Myocyte (in vitro differentiated cells): ENCODE measurements at places on chromosomes 16 and 17.

GRCh38 chr17:82414548-82415281 lies 3.4 kb upstream of the HEXD start:
- peak; percentile 80 for DNase-seq

DNA sequence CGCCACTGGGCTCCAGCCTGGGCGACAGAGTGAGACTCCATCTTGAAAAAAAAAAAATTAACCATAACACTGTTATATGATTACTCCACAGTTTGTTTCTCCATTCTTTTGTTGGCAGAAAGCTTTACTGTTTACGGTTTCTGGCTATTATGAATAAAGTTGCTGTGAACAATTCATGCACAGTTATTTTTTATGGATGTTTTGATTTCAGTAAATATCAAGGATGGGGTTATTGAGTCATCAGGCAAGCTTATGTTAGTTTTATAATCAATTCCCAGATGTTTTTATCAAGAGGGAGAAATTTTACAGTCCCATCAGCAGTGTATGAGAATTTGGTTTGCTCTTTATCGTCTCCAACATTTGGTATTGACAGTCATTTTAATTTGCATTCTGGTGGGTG lies 67.9 kb downstream of the TAOK1 start:
- DNase-seq: no peak

GRCh38 chr16:80287674-80288073 lies 253.1 kb upstream of the DYNLRB2 start:
- no peak for DNase-seq

GRCh38 chr17:5416901-5417300 lies 2.6 kb downstream of the NUP88 start:
- no peak for DNase-seq

GRCh38 chr17:41308251-41308917 lies 725 bp downstream of the KRTAP16-1 start:
- DNase-seq: peak; percentile 91

DNA sequence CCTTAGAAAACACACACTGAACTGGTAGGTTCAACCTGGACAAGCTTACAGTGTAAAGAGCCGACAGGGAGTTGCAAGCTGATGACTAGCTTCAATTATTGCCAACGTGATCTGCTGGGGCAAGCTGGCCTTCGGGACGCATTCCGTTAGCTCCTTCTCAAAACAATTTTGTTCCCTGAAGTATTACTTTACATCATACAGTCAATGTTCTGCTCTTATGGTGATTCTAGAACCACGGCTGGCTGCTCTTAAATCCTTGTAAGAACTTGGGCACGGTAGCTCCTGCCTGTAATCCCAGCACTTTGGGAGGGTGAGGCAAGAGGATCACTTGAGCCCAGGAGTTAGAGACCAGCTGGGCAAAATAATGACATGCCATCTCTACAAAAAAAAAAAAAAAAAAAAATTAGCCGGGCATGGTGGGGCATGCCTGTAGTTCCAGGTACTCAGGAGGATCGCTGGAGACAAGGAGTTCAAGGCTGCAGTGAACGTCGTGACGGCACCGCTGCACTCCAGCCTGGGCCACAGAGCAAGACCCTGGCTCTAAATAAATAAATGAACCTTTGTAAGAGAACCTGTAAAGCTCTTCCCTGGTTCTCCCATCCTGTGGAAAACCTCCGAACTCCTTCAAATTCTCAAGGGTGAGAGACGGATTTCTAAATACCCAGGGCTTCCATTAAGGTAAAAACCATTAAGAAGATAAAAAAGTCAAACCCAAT lies 2.0 kb downstream of the CDIP1 start:
- DNase-seq: no peak

DNA sequence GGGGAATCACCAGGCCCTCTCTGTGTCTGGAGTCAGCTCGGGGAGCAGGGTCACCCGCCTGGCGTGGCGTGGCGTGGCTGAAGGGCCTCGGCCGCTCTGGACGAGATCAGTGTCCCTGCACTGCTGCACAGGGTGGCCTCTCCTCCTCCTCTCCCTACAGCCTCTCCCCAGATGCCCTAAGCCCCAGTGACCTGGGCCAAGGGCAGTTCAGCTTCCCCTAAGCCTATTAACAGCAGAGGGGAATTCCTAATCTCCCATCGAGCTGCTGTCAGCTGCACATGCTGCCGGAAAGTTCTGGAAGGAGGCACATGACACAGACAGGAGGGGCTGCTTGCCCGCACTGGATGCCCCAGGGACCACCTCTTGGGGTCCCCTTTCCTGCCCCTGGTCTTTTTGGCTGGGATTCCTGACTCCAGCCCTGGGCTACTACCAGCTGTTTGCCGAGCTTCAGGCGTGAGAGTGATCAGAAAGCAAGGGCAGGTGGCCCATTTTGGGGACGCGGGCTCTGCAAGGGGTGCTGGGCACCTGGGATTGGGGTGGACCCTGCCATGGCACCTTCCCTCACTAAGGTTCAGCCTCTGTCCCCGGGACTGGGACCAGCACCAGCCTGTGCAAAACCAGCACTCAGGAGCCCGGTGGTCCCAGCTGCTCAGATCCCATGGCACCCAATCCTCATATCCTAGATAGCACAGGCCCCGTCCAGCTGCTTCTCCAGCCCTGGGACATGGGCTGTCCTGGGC lies 794 bp downstream of the PDE6G start:
- DNase-seq: no peak

DNA sequence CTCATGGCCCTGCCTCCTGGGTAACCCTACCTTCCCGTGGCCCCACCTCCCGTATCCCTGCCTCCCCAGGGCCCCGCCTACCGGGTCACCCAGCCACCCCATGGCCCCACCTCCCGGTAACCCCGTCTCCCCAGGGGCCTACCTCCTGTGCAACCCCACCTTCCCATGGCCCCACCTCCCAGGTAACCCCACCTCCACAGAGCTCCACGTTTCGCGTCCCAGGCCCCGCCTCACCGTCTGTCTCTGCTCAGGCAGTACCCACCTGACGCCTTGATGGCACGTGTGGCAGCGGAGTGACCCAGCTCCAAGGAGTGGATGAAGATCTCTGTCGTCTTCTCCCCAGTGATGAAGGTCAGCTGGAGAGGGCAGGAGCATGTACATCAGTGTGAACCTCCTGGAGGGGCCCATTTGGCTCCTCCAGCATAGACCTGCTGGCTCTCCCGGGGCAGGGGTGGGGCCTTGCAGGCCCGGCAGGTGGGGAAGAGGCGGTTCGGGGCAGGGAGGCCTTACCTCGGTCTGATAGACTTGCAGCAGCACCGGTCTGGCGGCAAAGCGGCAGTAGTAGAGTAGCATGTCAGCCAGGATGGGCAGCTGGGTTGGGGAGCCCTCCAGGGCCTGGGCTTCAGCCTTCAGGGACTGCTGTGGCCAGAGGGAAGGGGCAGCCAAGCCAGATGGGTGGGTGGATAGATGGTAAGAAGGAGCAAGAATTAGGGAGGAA lies 18.7 kb upstream of the PIK3R6 start:
- no peak for DNase-seq

- peak; percentile 7 for DNase-seq
Observed at GRCh38 chr17:50172130-50172529, 6.3 kb downstream of the SGCA start.

DNA sequence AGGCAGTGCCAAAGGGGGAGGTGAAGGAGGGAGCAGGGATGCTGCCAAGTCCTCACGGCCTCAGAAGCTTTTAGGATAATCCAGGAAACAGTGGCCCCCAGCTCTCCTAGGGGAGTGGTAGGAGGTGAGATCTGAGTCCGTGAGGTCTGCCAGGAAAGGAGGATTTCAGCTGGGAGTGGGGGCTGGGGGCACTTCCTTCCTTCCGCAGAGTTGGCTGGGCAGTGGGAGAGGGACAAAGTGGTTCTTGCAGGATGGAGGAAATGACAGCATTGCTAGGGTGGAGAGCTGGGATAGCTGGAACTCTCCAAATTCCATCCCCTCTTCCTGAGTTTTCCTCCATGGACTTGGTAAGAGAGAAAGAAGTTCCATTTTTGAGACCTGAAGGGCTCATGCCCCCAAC lies 4.8 kb upstream of the SP6 start:
- DNase-seq: no peak

DNA sequence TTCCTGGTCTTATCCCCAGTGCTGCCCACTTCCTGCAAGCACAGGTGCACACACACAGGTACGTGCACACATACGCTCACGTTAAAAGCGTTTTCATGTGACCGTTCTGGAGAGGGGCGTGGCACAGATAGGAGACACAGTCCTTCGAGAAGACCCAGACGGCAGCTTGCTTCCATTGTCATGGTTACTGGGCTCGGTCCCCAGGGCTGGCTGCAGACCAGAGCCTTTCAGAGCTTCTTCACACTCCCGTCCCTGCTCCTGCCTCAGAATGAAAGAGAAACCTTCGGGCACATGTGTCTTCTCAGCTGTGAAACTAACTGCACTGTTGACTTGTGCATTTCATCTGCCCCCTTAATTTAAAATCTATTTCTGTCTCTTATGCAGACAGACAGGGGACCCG lies 154.2 kb downstream of the PITPNC1 start:
- DNase-seq: no peak

- DNase-seq: no peak
Observed at GRCh38 chr16:83196796-83197195, 570.0 kb downstream of the CDH13 start.

DNA sequence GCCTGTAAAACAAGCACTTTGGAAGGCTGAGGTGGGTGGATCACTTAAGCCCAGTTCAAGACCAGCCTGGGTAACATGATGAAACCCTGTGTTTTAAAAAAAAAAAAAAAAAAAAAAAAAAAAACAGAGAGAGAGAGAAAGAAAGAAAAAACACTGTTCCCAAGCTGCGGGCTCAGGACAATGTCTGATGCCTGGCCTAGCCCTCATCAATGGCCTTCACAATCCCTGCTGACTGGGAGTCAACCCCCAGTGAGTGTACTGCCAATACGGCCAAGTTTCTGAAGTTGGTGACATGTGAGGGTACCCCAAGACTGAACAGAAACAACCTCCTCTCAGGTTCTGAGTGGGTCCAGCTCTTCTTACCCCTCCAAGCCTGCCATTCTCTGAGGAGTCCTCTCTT lies 116.5 kb downstream of the ZNF778 start:
- no peak for DNase-seq

- DNase-seq: peak; percentile 62
Observed at GRCh38 chr17:82236142-82236971, 7.5 kb downstream of the SLC16A3 start.

- DNase-seq: no peak
Observed at GRCh38 chr17:29032013-29032856, 10.7 kb upstream of the PIPOX start.

DNA sequence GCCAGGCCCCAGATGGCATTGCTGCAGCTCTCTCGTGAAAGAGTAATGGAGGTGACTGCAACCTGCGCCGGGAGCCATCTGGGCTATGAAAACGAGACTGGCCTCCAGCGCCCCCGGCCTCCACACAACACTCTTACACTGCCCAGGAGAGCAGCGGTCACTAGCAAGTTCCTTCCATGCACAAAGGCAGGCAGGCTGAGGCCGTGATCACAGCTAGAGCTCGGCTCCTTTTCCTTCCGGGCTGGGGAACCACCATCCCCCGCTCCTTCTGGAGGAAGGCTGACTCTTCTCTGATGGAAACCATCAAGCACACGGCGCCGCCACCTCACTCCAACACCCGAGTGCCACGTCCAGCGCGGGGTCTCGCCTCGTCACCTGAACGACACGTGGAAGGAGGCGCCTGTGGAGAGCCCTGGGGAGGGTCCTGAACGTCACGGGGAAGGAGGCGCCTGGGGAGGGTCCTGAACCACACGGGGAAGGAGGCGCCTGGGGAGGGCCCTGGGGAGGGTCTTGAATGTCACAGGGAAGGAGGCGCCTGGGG lies 61.9 kb downstream of the KLHDC4 start:
- no peak for DNase-seq

GRCh38 chr16:86554917-86555703 lies at the start of gene MTHFSD:
Gene MTHFSD, minus strand, starts transcription at chr16:86555235. Its CDS starts 51 bp downstream, at chr16:86555184.
- peak; percentile 93 for DNase-seq

DNA sequence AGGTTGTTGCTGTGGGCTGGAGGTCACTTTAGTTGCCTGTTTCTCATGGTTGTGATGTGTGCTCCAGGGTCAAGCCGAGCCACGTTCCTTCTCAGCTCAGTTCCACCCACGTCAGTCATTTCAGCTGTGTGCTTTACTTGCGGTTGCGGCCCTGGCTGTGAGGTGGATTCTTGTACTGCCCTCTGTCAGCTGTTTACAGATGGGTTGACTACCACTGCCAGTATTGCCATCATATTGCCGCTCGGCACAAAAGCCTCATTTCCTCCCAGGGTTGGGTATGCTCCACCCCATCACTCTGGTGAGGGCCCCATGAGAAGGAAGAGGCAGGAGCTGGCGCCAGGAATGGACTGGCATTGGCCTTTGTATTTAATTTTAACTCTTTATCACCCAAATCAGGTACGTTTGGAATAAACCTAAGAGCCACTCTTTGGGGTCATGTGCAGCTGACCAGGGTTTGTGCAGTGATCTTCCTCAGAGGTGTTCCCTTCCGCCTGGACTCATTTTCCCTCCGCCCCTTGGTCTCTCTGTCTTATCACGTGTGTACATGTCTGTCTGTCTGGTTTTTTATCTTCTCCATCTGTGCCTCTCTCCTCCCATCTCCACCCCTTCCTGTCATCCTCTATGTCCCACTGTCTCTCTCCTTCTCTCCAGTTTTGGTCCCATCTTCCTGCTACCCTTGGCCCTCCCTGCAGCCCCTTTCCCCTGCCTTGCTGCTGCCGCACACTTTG lies 25.0 kb downstream of the METTL22 start:
- DNase-seq: peak; percentile 81

- no peak for DNase-seq
Observed at GRCh38 chr16:87178177-87178863, 138.9 kb downstream of the C16orf95 start.

- no peak for DNase-seq
Observed at GRCh38 chr17:55521186-55521585, 9.9 kb upstream of the SMIM36 start.

GRCh38 chr17:4236456-4236855 lies 27.3 kb downstream of the ANKFY1 start:
- no peak for DNase-seq

DNA sequence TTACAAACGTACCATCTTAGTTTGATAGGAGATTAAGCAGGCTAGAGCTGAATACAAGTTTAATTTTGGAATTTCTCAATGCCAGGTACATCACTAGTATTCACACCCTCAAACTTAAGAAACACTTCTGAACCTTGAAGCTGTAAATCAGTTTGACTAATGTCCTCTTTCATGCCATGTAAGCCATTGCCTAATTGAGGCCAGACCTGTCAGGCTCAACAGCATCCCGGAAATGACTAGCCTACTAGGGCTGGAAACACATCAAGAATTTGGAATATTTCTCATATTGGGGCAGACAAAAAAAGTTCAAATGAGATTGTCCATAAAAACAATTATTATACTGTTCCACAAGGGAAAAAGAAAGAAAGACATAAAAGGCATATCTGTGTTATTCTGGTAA lies 1.7 kb downstream of the USP32 start:
- DNase-seq: peak; percentile 19

DNA sequence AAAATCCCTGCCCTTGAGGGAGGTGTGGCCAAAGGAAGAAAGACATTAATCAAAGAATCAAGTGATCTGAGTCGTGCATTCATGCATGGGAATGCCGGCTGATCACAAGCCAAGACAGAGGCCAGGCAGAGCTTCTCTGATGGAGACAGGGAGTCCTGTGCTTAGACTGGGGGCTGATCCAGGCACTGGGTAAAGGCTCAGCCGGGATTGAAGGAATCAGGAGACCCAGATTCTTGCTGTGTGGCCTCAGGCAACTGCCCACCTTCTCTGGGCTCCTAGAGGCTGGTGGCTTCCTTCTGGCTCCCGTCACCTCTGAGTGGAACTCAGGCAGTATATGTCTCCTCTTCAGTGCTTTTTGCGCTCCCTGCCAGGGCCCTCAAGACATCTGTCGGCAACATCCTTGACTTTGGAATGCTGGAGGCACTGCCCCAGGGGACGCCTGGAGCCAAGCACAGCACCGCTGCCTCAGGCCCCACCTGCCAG lies 17.7 kb downstream of the RAI1 start:
- DNase-seq: no peak

- peak; percentile 41 for DNase-seq
Observed at GRCh38 chr17:61809816-61810392, 53.4 kb downstream of the BRIP1 start.

GRCh38 chr16:22214889-22215288 lies 8.8 kb downstream of the EEF2K start:
- no peak for DNase-seq
